ENCODE measurements at places on chromosomes 16 and 17.

- DNase-seq: no peak
Observed at GRCh38 chr16:6892966-6893365, 439.7 kb upstream of the RBFOX1 start.

- no peak for DNase-seq
Observed at GRCh38 chr16:25063865-25064264, 47.7 kb upstream of the LCMT1 start.

GRCh38 chr17:67947325-67947813 lies 48.9 kb downstream of the C17orf58 start:
- DNase-seq: no peak

DNA sequence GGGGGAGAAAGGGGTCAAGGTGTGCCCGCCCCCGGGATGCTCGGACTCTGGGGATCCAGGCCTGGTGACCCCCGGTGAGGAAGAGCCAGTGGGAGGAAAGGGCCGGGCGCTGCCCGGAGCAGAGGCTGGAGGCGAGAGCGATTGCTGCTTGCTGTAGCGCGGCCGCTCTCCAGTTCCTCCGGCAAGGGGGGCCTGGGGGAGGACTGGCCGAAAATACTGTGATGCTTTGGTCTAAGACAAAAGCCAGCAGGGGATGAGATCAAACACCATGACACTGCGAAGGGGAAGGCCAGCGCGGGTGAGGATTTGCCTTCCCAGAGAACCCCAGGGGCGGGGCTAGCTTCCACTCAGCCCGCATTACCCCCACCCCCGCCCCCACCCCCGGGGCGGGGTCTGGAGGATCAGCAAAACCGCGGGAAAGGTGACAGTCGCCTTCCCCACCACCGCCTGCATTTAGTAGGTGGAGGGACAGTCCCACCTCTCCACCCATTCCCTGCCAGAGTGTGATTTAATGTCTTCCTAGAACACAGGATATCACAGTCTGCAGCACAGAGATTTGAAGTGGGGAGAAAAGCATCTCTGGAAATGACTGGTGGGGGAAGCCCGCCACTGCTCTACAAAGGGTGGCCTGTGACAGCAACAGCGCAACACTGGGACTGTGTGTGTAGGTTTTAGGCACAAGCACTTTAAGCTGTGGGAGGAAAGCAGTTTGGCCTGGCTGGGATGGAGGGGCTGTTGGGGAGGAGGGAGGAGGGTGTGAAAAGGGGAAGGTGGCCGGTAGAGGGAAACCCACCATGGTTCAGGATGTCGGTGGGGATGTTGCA lies 25.7 kb downstream of the MRC2 start:
- peak; percentile 10 for DNase-seq

- no peak for DNase-seq
Observed at GRCh38 chr16:88281858-88282563, 100.7 kb upstream of the ZNF469 start.

GRCh38 chr16:57807968-57808528 lies 5.8 kb upstream of the KIFC3 start:
- peak; percentile 18 for DNase-seq

GRCh38 chr17:47801906-47802305 lies 19.7 kb downstream of the OSBPL7 start:
- DNase-seq: no peak

- no peak for DNase-seq
Observed at GRCh38 chr17:33438578-33438977, 145.5 kb upstream of the ASIC2 start.

- no peak for DNase-seq
Observed at GRCh38 chr16:14236401-14236800, 165.3 kb downstream of the MRTFB start.

- DNase-seq: no peak
Observed at GRCh38 chr17:35187481-35187880, 6.7 kb downstream of the SLC35G3 start.

- DNase-seq: no peak
Observed at GRCh38 chr16:6193718-6194117, 1096.1 kb upstream of the EEF2KMT start.

GRCh38 chr17:21512307-21513011 lies 136.3 kb downstream of the KCNJ12 start:
- no peak for DNase-seq

DNA sequence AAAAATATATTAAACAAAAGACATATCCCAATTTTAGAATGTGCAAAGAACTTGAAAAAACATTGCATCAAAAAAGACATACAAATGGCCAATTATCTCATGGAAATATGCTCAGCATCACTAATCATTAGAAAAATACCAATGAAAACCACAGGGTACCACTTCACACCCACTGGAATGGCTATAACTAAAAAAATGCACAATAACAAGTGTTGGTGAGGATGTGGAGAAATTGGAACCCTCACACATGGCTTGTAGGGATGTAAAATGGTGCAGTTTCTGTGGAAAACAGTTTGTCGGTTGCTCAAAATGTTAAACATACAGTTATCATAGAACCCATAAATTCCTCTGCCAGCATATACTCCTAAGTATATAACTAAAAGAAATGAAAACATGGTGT lies 796 bp upstream of the PSMB6 start:
- no peak for DNase-seq

GRCh38 chr16:49333259-49333597 lies 40.4 kb upstream of the C16orf78 start:
- DNase-seq: no peak

GRCh38 chr17:48816438-48816773 lies 623 bp downstream of the TTLL6 start:
- DNase-seq: no peak

- no peak for DNase-seq
Observed at GRCh38 chr16:53715023-53715384, 11.0 kb downstream of the FTO start.

DNA sequence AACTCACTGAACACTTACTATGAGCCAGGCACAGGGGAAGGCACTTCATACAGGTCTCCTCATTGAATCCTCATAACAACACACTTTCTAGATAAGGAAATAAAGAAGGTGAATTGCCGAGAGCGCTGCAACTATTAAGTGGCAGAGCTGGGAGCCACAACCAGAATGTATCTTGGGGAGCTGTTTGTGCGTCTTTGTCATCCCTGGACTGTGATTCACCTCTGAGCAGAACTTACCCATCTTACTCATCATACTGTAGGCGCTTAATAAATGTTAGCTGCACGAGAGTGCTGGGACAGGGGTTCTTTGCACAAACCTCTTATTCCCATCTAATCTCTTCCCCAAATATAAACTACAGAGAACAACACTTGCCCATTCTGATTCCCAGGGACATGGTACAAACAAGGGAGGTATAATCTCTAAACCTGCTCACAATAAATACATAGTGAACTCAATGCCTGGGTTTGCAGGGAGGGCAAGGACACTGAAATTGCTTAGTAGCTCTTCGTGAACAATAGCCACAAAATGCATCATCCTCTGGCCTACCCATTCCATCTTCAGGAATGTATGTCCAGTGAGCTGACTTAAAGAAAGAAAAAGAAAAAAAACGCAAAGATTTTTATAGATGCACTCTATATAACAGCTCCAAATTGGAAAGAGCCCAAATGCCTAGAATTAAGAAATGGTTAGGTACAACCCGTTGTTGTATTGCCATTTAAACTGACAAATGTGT lies 43.0 kb downstream of the MYO18A start:
- DNase-seq: no peak

DNA sequence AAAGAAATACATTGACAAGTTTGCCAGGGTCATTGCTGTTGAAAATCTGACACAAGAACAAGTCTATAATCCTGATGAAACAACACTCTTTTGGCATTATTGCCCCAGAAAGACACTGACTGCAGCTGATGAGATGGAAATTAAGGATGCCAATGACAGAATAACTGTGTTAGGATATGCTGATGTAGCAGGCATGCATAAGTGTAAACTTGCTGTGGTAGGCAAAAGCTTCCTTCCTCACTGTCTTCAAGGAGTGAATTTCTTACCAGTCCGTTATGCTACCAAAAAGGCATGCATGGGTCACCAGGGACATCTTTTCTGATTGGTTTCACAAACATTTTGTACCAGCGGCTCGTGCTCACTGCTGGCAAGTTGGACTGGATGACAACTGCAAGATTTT lies 10.5 kb downstream of the GDPD1 start:
- DNase-seq: no peak

DNA sequence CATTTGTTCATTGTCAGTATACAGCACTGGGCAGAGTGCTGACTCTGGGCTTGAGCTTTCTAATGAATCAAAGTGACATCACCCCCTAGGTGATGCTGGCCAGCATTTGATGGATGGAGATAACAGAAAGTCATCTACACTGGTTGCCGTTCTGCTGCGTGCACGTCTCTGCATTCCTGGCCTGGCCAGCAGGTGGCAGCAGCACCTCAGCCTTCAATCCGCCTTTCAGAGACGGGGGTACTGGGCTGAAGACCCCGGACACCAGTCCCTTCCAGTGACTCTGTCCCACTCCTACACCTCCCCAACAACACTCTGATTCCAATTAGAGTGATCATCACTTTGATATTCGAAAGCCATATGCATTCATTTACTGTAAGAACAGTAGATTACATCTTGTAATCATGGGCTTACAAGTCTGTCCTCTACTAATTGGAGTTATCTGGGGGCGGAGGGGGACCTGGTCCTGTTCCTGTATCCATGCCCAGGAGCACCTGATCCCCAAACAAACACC lies 6.0 kb downstream of the CPSF4L start:
- no peak for DNase-seq

DNA sequence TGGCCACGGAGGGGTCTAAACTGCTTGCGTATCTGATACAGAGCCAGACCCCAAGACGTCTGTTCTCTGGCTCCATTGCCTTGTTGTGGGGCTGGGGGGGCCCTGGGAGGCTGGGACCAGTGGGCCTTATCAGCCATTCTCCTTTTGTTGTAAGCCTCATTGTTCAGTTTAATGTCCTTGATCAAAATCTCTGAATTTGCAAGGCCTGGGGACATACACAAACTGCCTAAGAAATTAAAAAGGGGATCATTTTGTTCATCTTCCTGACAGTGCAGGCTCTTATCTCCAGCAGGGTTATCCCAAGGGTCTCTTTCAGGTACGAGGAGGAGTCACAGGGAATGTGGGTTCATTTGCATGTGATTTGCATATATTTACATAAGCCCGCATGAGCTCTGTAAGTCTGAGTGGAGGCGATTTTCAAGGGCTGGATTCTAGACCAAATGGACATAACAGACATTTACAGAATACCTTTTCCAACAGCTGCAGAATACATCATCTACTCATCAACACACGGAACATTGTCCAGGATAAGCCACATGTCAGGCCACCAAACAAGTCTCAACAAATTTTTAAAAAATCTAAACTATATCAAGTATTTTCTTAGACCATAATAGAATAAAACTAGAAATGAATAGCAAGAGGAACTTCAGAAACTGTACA lies 269.8 kb downstream of the RBFOX1 start:
- DNase-seq: no peak

DNA sequence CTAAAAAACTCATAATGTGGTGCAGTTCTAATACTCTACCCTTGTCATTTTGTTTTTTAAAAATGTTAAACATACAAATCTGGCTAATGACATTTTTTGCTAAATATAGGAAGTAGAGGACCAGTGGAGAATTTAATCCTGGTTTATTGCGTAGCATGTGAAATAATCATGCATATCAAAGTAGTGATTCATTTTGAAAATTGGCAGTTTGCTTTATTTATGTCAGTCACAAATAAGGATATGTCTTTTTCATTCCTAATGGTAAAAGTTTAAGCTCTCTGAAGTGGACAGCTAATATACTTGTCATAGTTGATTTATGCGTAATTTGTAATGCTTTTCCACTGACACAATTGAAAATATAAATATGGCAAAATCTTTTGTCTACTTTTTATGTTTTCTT lies 224.2 kb downstream of the BCAS3 start:
- DNase-seq: no peak

DNA sequence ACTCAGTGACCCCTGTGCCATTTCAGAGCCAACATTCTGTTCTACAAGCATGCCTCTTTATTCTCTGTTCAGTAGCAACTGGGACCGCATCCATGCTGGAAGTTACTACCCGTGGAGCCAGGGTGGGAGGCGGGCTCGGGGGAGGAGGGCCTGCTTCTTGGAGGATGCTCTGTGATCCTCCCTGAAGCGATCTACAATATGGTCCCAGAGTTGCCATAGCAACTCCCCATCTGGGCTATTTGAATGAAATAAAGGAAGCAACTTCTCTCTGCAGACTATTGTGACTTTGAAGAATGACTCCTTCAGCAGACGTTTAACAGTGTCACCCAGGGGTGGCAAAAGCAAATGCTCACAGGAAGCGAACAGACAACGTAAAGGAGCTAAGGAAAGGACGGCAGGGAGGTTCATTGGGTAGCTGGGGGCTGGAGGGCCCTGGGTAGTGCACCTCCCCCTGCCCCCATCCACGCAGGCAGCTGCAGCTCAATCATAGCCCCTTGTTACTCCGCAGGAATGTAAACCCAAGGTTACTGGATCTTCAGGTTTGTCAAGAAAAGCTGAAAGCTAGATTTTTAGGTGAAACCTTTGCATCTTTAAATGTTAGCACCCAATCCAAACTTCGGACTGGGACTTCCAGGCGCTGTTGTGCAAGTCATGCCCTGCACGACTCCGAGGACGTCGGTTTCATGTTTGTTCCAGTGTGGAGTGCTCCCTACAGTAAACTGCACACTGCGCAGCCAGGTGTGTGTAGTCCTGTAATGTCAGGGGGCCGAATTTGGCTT lies 51.1 kb upstream of the MEAK7 start:
- DNase-seq: no peak

GRCh38 chr16:13463619-13464018 lies 456.3 kb upstream of the ERCC4 start:
- DNase-seq: no peak

DNA sequence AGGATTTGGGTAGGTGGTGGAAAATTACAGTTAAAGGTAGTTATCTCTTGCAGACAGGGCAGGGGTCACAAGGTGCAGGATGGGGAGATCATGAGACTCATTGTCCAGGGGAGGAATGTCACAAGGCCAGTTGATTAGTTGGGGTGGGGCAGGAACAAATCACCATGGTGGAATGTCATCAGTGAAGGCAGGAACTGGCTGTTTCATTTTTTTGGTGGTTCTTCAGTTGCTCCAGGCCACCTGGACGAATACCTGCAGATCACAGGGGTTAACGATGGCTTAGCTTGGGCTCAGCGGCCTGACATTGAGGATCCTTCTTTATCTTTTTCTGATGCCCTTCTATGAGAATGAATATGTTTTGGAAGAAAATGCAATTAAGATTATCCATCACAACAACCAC lies 87.1 kb downstream of the KPNA2 start:
- DNase-seq: no peak

DNA sequence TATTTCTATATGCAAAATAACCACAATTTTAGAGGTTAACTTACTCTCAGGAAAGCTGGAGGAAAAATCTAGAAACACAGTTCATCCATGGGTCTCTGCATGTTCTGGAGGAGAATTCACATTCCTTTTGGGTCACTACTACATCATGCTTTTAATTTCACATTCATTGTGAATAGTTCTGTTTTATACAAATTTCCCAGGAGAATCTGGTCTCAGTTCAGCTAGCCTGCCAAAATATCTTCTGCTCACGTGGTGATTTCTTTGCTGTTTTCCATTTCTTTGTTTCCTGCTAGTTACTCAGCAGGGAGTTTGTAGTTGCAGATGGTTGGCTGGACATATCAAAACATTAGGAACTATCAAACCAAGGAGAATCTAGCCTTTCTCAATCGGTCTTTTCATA lies at the start of gene ABCA9:
TSS of gene ABCA9 (minus strand) at position 106 of the 400 bp plus-strand sequence. CDS start 9,801 bp downstream, outside the sequence.
- no peak for DNase-seq

GRCh38 chr17:43403846-43404245 lies 5.1 kb downstream of the ARL4D start:
- no peak for DNase-seq

- DNase-seq: no peak
Observed at GRCh38 chr17:15124264-15124595, 140.9 kb downstream of the PMP22 start.

Measured in bone marrow (tissue), 2 donors.